Stimulated activated CD8-positive, alpha-beta memory T cell treated with anti-CD3 and anti-CD28 coated beads, Interleukin-15, amount 100 ng/mL, for 1 hour (primary cell): ENCODE measurements at places on chromosomes 1 and 21.

DNA sequence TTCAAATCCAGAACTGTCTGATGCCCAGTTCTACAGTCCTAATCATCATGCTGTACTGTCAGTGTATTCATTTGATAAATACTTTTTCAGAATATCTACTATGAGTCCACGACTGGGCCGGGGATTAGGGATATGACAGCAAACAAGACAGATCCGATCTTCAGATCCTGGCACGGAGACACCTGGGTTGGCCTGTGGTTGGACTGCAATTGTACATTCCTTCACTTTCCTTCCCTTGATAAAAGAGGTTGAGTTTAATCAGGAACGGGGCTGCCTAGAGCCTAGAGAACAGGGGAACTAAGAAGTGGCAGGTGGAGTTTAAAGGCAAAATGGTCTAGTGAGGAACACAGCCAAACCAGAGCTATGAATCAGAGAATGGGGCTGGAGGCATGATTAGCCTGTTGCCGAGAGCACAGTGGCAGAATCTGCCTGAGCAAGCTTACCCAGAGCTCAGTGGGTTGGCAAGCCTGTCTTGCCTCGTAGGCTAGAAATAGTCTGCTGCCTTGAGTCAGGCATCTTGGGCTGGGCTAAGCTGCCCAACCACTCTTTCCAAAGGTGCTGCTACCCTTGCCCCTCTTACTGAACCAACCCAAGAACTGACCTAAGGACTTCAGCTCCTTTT is 38.1 kb upstream of the PTCH2 start:
- DNase-seq = no peak

- DNase-seq = no peak
Observed at GRCh38 chr1:224175617-224176016, 7.4 kb upstream of the DEGS1 start.

GRCh38 chr1:168767894-168768584 is 39.0 kb upstream of the DPT start:
- DNase-seq = no peak

GRCh38 chr1:150259758-150260669 is 2.4 kb downstream of the CA14 start:
- DNase-seq = no peak

DNA sequence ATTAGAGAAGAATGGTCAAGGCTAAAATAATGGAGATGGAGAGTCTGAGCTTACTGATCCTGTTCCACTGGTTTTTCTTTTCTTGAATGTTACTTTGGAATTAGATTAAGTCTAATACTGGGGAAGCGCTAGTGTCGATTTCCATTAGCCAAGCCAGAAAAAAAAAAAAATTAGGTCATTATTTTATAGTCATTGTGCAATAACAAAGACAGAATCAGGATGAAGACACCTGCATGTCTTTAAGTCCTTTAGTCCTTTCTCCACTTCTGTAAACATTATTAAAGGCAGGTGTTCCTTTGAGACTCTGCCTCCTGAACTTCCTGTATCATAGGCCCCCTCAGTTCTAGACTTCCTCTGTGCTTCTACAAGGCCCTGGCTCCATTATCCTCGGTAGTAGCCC is 42.8 kb downstream of the MYSM1 start:
- no peak for DNase-seq

DNA sequence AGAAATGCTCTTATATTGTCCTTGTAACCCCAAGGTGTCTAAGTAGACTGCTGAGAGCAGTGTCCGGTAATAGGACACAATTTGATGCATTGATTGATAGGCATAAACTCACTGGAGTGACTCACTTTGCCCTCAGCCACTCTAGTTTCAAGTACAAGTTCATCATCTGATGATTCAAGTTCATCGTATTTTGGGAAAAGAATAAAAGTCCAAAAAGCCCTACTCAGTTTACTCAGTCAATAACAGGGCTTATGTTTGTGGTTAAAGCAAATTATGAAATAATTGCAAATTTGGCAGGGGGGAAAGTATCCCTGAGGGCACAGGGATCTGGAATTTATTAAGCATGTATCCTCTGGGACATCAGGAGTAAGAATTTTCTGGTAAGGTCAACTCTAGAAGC is 7.6 kb upstream of the ATF3 start:
- DNase-seq = no peak

DNA sequence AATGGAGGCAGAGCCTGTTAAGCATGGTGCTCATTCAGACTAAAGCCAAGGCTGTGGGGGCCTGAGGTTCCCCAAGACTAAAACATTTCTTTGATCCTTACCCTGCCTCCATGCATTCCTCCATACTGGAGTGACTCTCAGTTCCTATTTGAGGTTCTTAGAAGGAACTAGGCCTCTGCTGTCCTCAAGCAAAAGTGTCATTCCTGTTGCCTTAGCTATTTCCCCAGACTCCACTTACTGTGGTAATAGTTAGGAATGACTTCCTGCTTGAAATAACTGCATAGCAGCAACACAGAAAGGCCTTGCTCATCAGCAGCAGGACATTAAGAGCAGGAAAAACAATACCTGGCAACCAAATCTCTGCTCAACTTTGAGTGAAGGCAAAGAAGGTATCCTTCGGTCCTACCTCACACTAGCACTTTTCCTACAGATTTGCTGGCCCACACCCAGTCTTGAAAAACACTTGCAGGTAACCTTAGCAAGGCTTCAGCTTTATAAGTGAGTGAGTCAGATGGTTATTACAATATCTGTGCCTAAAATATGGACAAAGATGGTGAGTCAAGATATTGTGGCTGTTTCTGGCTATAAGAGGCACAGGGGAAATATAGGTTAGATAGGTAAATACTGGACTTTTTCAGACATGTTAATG is 14.8 kb downstream of the LRRC41 start:
- DNase-seq = no peak

DNA sequence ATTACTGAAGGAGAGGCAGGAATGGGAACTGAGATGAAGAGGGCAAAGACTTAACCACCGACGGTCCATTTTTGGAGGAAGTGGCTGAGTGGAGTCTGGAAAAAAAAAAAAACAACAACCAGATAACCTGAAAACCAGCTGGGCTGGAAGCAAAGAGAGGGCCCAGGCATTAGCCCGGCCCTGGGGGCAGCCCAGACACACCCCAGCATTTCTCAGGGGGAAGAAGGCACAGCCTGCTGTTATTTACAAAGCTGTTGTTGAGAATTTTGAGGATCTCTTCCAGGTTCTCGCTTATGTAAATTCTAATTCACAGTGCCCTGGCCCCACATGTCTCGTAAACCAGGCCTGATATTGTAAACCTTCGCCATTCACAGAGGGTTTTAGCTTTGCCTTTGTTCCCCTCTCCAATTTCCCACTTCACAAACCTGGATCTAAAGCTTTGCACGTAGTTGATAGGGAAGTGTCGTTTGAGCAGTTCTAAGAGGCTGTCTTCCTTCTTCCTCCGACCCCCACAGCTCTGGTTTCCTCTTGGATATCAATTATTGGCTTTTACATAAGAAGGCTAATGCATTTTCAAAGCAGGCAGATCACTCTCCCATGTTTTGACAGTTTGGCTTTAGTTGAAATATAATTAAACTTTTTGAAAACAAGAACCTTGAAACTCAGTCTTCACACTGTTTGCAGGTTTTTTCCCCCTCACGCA is 161.8 kb upstream of the IRF2BP2 start:
- DNase-seq = no peak

DNA sequence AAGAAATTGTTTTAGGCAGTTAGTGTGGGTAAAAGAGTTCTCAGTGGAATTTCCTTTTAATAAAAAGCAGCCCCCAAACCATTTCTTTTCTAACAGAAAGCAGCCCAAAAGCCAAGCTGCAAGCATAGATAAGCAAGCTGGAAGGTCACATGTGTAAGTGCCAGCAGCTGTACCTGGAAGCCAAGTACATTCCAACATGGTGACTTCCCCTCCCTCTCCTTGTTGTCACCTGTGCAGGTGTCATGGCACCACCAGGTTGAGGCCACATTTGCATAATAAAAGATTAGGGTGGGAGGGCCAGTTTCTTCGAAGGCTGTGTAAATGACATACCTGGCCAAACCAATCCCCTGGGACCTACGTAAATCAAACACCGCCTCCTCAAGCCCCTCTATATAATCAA is 240.3 kb upstream of the RAB4A start:
- DNase-seq = no peak

DNA sequence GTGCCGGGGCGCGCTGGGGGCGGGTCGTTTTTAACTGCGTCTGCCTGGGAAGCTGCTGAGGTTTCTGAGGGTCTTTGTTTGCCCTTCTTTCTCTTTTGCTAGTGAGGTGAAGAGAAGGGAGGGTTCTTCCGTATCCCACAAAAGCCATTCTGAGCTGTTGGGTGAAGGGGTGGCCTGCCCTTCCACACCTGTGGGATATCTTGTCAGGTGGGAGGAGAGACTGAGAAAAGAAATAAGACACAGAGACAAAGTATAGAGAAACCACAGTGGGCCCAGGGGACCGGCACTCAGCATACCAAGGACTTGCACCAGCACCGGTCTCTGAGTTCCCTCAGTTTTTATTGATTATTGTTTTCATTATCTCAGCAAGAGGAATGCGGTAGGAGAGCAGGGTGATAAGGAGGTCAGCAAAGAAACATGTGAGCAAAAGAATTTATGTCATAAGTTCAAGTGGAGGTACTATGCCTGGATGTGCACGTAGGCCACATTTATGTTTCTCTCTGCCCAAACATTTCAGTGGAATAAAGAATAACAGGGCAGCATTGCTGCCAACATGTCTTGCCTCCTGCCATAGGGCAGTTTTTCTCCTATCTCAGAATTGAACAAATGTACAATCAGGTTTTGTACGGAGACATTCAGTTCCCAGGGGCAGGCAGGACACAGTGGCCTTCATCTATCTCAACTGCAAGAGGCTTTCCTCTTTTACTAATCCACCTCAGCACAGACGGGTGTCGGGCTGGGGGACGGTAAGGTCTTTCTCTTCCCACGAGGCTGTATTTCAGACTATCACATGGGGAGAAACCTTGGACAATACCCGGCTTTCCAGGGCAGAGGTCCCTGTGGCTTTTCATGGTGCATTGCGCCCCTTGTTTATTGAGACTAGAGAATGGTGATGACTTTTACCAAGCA is 972 bp downstream of the PGBD2 start:
- DNase-seq = no peak

DNA sequence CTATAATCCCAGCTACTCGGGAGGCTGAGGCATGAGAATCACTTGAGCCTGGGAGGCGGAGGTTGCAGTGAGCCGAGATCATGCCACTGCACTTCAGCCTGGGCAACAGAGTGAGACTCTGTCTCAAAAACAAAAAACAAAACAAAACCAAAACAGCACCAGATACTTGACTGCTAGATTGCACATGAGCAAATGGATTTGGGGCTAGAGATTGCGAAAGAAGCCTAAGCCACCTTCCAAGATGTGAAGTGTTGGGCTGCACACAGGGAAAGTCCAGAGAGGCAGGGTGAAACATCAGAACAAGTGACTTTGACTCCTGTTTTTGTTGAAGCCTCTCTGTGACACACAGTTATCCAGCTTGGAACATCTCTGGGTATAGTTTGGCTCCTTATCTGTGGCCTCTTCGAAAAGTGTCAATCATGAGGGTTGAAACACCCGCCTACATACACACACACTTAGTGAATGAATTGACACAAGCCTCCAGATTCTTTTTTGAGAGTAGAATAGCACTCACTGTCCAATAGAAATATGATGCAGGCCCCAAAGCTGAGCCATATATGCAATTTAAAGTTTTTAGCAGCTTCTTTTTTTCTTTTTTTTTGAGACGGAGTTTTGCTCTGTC is 34.2 kb upstream of the GPR137B start:
- no peak for DNase-seq

DNA sequence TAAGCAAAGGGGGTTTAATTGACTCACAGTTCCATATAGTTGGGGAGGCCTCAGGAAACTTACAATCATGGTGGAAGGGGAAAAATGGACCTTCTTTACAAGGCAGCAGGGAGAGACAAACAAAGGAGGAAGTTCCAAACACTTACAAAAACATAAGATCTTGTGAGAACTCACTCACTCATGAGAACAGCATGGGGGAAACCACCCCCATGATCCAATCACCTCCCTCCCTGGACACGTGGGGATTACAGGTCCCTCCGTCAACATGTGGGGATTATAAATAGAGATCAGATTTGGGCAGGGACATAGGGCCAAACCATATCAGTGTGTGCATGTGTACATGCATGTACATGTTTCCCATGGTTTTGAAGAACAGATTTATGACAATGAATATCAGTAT is 5.5 kb upstream of the SMG7 start:
- DNase-seq = no peak

DNA sequence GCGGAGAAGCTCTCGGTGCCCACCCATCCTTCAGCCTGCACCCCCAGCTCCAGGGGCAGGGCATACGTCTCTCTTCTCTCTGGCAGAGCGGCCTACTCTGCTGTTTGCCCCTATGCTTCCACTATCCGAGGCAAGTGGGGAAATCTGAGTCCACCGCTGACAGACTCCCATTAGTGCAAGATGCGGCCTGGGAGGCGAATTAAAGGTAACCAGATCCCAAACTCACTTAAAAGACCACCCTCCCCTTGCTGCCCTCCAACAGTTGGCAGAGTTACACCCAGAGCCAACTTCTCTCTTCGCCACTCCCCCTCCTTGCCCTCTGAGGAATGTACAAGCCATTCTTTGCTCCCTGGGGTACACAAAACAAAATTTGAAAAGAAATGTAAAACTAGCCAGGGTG is 6.4 kb downstream of the FOXD3 start:
- no peak for DNase-seq

GRCh38 chr1:192907545-192908243 is 98.9 kb downstream of the RGS2 start:
- no peak for DNase-seq

GRCh38 chr1:150162862-150163706 is 13.4 kb downstream of the PLEKHO1 start:
- no peak for DNase-seq

GRCh38 chr1:199336745-199337640 is 690.5 kb upstream of the NR5A2 start:
- no peak for DNase-seq

DNA sequence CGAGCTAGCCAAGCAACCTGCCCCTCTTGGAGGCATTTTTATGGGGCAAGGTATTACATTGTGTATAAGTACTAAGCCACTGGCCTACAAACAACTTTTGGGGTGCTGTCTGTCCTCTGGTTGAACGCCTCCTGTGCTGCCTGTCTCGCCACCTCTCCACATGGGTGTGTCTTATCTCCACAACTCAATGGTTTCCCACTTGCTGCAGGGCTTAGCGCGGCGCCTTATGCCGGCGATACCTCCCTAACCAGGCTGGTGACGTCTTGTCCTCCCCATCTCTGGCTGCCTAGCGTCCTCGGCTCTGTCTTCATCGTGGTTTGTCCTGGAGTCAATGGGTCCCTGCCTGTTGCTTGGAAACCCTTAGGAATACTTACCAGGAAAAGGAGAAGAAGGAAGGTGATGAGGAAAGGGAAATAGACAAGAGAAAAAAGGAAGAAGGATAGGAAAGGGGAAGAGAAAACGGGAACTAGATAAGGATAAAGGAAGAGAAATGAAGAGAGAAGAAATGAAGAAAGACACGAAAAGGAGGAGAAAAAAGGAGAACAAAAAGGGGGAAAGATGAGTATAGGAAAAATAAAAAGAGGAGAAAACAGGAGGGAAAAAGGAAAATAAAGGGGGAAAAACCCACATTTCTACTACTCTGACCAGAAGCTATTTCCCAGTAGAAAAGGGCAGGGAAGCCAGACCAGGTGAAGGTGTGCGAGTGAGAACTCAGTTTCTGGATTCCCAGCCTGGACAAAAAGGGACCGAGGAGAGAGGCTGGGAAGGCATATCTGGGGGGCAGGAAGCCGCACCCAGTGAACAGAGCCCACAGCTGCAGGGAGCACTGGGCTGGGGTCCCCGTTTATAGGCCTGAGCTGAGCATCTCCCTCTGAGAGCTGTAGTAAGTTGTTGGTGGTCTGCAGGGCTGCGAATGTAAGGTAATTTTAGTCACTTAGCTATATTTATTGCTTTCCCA is 86.2 kb downstream of the CLIC6 start:
- no peak for DNase-seq

GRCh38 chr21:20259031-20259867 is 739.0 kb upstream of the NCAM2 start:
- DNase-seq = no peak

- DNase-seq = no peak
Observed at GRCh38 chr1:1177452-1178206, 3.9 kb downstream of the TTLL10 start.
